ENCODE measurements at places on chromosomes 3 and 15.

DNA sequence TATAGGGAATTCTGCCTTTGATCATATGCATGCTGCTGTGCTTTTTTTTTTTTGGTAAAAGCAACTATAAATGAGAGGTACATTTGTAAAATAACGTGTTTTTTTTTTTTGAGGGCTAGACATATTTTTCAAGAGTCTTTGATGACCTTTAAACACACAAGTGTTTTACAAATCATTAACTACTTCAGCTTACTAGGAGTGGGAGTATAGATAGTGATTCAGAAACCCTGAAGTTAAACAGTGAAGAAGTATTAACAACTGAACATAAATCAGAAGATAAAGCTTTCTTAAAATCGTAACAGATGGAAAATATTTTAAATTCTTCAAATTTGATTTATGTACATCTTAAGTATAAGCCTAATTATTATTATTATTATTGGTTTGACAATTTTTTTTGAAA lies 2.9 kb upstream of the GMNC start:
- no peak for DNase-seq

DNA sequence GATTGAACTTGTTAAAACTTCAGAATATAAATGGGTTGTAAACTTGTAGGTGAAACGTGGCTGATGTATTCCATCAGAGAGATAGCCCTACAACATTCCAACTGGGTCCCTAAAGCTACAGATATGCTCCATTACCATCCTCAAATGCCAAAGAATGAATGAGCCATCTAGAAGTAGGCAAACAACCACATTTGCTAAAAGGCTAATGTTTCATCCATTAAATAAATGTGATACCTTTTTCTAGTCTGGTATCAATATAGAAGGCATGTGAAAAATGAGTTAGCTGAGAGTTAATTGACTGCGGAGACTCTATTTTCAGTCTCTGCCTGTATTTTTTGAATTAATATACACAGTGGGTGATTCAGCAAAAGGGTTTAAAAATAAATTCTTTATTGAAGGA lies 203.8 kb downstream of the RBMS3 start:
- DNase-seq, result no peak

GRCh38 chr3:30779686-30780287 lies 114.7 kb downstream of the GADL1 start:
- DNase-seq, result peak; percentile 9

DNA sequence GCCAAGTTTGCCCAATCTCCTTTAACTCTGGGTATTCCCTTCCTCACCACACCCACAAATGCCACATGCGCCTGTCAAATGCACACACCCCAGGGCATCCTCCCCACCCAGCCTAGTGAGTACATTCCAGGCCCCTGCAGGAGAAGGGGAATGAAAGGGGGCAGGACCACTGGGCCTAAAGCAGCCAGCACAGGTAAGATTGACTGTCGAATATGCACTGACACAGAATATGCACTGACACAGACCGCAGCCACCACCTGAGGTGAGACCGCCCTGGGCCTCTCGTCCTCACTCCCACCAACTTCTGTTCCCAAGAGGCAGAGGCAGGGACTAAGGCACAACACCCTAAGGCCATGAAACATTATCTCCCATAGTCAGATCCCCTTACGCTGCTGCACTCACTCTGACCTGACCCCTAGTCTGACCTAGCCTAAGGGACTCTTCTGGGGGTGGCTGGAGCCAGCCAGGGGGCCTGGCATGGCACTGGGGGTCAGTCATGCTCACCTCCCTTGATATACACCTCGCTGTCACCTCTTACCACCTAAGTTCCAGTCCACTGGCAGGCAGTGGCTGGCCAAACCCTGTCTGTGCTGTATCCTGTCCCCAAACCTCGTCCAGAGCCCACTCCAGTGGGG lies 10.8 kb downstream of the AP3B2 start:
- DNase-seq, result no peak

GRCh38 chr15:67827562-67828277 lies 2.4 kb downstream of the SKOR1 start:
- no peak for DNase-seq

- no peak for DNase-seq
These were observed 14.5 kb downstream of the LRRC2 start for GRCh38 chr3:46551615-46552014.

- DNase-seq, result no peak
These were observed 274.2 kb downstream of the LRTM1 start for GRCh38 chr3:54653456-54654195.

DNA sequence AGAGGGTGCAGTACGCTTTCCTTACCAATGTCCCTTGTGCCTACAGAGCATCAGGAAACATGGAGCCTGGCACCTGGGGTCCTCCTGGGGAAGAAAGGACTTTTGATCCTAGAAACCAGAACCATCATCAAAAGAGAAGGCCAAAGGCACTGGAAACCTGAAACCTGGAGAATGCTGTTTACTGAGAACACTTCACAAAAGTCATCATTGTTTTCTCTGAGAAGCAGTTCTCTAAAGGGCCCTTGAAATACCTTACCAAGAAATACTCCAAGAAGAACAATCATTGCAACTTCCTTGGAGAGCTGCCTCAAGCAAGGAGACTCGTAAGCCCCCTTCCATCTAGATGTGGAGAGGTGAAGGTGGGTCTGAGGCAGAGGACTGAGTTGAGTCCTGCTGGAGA lies 66.0 kb downstream of the TLE3 start:
- DNase-seq, result no peak

DNA sequence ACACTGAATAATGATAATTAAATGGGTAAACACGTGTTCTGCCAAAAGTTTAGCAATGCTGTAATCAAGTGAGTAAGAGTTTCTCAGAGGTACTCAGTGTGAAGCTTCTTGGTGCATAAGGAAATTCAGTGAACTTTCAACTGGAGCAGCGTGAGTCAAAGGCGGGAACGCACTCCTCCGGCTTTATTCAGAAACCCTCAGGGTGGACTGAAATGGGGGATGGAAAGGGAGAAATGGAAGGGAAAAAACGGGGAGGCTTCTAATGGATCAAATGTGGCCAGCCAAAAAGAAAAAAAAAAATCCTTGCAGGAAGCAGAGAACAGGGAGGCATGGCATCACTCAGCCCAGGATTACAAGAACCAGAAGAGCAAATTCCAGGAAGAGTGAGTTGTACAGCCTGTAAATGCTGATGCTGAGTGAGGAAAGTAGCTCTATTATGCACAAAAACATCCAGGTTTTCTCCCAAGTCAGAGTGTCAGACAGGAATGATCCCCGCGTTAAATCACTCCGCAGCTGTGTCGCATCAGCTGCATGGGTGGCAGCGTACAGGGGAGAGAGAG lies 85.3 kb downstream of the ASB7 start:
- DNase-seq, result no peak

GRCh38 chr3:10088256-10088655 lies 19.8 kb downstream of the FANCD2OS start:
- DNase-seq, result no peak

- DNase-seq, result peak; percentile 73
These were observed 13.0 kb downstream of the ZFAND6 start for GRCh38 chr15:80072285-80072994.

GRCh38 chr3:42254566-42254965 lies 11.4 kb downstream of the CCK start:
- no peak for DNase-seq

- DNase-seq, result no peak
These were observed 92.1 kb downstream of the XRN1 start for GRCh38 chr3:142355692-142356091.

- DNase-seq, result no peak
These were observed 954.3 kb downstream of the SQOR start for GRCh38 chr15:46589088-46589487.

GRCh38 chr15:78077053-78077870 lies at the start of gene TBC1D2B:
Gene TBC1D2B, minus strand, starts transcription at chr15:78077711. Its CDS starts 59 bp downstream, at chr15:78077652.
- DNase-seq, result peak; percentile 94

- no peak for DNase-seq
These were observed 52.4 kb downstream of the PDZRN3 start for GRCh38 chr3:73572368-73572767.

- no peak for DNase-seq
These were observed 8.5 kb upstream of the ZBED2 start for GRCh38 chr3:111603679-111604078.

DNA sequence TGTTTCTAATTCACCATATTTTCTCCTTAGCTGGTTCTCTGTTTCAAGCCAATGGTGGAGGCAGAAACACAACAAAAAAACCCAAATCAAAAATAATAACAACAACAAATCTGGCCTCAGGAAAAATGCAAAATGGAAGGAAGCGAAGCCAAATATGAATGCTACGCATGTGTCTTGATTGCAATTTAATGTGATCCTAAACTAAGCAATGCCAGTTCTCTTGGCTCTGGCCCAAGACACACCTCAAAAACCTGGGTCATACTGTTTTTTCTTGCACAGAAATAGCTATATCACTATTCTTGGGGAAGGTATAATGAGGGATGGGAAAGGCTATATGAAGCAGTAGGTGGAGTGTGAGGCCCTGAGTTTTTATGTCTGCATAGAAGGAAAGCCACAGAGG lies 724.7 kb downstream of the AGBL1 start:
- DNase-seq, result no peak

- DNase-seq, result peak; percentile 21
These were observed 80.2 kb downstream of the MTHFS start for GRCh38 chr15:79816571-79816970.

- no peak for DNase-seq
These were observed 18.2 kb downstream of the RTP1 start for GRCh38 chr3:187215460-187215859.

GRCh38 chr3:177760803-177761202 lies 563.5 kb upstream of the TBL1XR1 start:
- DNase-seq, result no peak

DNA sequence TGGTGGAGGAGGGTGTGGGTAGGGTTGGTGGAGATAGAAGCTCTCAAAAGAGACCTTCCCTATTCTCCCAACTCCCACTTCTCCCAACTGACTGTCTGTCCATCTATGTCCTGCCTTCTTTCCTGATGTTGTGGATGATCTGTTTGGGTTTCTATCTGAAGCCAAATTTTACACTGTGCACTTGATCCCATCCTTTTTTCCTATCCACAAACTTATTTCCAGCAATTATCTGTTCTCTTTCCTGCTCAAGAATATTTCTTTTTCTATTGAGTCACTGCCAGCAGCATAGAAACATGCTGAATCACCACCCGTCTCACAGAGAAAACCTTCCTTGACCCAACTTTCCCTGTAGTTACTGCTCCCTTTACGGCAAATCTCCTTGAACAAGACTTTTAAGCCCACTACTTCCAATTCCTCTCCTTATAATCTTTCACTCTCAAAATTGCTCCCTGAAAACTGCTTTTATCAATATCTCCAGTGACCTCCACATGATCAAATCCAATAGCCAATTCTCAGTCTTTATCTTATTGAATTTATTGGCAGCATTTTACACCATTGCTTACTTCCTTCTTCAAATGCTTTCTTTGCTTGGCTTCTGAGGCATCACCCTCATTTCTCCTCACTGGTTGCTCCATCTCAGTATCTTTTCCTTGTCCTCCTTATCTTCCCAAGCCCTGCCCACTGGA lies 141.2 kb upstream of the SLC7A14 start:
- DNase-seq, result no peak

GRCh38 chr3:49638445-49638844 lies 35.7 kb upstream of the APEH start:
- no peak for DNase-seq

DNA sequence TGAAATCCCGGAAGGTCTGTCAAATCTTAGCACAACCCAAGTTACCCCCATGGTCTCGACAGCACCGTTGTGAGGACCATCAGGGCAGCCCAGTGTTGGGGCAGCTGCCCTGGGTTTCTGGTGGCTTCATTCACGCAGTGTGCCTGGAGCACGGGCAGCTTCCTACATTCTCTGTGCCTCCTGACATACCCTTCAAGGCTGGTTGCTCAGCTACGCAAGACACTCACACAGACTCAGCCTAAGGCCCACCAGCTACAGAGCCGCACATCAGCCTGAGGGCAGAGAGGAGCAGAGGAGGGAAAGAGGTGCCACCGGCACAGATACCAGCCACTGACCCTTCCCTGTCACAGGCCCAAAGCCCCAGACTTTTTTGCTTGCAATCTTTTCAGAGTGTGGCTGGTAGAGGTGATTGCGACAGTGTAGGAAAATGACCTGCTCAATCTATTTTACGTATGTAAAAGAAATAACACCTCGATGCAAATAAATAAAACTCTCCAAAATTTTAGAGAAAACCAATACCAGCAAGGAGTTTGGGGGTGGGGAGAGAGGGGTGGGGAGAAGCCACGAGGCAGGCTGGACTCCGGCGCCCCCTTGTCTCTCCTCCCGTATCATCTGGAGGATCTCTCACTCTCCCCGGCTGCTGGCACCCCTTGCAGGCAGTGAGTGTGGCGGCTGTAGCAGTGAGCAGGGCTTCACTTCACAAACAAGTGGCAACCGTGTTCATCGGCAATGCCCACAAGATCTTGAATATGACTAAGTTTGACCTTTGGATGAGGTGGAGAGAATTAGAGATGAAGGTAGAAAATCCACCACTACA lies 12.7 kb downstream of the CSPG5 start:
- peak; percentile 41 for DNase-seq

- DNase-seq, result peak; percentile 71
These were observed 265.2 kb upstream of the TLE3 start for GRCh38 chr15:70362886-70363285.

DNA sequence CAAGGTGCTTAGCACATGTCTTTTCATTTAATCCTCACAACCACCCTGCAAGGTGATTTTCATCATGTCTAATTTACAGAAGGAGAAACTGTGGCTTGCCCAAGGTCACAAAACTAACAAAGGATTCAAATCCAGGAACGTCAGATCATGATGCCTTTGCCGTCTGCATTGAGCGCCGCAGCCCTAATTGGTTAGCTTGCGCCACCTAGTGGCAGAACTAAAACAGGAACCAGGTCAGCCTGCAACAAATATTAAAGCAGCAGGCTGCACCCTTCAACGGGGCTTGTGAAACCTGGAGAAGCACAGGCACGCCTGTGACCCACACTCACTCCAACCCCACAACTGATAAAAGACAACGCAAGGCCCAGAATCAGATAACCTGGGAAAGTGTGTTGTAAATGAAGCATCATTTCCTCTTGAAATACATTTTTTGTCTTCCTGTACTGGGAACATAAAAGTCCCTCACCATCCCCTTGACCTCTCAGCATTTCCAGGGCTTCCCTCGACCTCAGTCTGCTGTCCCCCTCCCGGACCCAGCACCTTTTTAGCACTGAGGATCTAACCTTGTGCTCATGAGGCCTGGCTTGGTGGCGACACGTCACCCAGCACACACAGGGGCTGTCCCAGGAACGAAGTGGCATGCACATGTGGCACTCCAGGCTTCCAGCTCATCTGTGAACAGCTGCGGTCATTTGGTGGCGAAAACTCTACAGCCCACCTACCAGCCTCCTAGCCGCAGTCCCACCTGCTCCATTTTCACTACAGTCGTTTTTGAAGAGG lies 17.3 kb downstream of the DPH3 start:
- DNase-seq, result peak; percentile 76

- DNase-seq, result no peak
These were observed 194.3 kb downstream of the BCHE start for GRCh38 chr3:165642761-165643420.

DNA sequence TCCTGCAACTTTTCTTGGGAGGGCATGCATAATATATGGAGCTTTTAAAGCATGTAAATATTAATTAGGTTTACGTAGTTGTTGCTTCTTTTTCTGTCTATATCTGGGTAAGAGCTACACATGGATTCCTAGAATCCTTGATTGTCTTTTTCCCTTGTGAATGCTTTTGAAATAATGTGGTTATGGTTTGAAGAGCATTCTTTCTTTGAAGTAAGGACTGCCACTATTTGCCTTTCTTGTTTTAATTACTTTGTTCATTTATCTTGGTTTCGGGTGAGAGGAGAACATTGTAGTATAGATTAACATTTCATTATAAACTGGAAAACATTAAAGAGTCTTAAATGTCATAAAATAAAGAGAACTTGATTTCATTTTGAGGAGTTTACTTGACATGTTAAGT lies 674.0 kb downstream of the ZBBX start:
- DNase-seq, result no peak

All from SK-N-SH (cell line).